CD4-positive, alpha-beta T cell treated with Interleukin-6 at 100 ng/mL for 8 hours (primary cell): ENCODE measurements at places on chromosomes 1 and 21.

DNA sequence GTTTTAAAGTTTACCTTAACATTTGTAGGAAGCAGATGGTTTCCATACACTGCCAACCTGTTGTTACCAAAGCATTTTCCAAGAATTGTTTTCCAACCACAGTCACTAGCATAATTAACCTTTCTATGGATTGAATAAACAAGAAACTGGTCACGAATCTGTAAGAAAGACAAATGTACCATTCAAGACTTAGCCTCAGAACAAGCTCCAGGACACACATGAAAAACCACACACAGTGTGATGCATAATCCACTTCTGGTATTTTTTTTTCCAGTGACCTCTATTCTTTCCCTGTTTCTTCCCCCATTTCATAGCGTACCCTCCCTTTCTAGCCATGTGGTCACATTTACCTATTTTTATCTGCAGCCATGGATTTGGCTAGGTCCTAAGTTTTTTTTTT is 29.6 kb upstream of the C1orf87 start:
- DNase-seq: no peak

DNA sequence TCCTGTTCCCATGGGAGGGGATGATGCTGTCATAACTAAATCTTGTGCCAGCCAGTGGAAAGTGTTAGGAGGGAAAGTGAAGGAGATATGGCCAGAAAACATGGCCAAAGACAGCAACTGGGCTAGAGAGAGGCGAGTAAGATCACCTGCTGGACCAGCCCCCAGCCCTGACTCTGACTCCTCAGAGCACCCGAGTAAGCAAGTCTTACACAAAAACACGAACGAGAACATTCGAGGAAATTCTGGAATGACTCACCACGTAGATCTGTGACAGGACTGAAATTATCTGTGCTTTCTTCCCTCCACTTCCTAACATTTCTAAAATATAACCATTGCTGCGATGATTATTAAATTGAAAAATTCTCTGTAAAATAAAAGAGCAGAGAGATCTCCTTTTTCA is 9.2 kb downstream of the ZNF496 start:
- DNase-seq: no peak

- no peak for DNase-seq
Measured at GRCh38 chr1:241630899-241631298, 9.3 kb downstream of the CHML start.

- DNase-seq: no peak
Measured at GRCh38 chr1:26102119-26102518, 9.5 kb upstream of the PDIK1L start.

GRCh38 chr1:1145547-1145914 is 28.1 kb upstream of the TTLL10 start:
- DNase-seq: no peak

DNA sequence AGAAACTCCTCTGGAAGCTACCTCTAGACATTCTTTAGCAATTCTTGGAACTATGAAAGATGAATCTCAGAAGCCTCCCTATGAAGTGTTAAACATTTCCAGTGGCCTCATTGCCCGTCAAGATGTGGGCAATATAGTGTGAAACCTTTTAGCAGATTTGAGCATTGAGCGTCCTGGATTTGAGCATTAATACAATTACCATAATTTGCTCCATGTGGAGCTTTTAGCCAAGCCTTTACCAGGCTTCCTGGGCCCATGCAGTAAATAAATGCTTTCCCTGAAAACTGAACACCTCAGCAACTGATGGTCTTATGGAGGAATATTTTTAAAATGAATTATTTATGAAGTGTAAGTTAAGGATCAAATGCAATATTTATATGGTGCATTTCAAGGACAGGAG is 162.0 kb downstream of the FGGY start:
- DNase-seq: no peak

- DNase-seq: no peak
Measured at GRCh38 chr1:30149226-30149625, 574.2 kb downstream of the MATN1 start.

DNA sequence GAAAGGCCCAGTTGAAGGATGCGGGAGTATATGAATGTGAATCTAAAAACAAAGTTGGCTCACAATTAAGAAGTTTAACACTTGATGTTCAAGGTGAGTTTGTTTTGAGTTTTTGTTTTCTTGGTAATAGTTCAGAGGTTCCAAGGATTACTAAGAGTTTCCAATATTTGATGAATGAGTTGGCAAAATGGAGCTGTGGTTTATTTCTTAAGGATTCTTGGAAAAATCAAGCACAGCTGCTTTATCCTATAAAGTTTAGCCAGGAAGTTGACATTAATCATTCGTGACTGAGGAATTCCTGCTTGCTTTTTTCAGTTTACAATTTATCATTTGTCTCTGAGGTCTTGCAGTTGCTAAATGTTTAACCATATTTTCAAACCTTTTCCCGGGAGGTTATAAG is 15.1 kb downstream of the VCAM1 start:
- no peak for DNase-seq

DNA sequence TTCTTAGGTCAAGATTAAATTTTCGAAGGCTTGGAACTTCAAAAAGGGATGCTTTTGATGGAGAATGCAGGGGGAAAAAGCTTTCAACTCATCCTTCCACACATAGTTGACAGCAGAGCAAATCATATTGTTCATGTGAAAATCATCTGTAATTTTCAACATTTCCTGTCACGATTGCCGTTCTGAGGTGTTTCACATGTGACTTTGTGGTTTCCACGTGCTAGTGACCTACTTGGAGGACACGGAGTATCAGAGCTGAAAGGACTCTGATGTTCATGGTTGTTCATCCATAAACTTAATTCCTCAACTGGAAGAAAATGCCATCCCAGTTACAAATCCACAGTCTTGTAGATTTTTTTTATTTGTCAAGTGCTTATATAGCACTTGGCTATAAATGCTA is 79.1 kb downstream of the ZP4 start:
- DNase-seq: no peak

DNA sequence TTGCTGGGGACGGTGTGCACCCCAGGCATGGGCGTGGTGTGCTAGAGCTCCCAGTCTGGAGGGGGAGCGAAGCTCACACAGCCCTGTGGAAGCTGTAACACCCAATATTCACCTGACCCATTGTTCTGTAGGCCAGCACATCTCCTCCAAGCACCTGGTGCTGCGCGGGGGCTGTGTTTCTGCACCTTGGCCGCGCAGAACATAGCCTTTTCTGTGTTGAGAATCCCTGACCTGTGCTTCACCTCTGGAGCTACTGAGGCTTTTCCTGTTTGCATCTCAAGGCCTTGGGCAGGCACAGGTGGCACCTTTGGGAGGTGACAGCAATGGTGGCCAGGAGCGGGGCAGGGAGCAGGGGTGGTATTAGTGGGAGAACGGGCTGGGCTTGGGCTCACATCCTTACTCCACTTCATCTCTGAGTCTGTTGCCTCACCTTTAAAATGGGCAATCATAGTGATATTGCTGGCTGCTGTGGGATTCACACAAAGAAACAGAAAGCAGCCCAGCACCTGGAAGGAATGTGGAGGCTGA is 343.9 kb upstream of the AJAP1 start:
- DNase-seq: no peak
